ENCODE measurements at places on chromosomes 7 and 10. TPM values are rescaled to one million over a fixed set of nuclear protein-coding genes. Genes with fewer than 3 reads are reported as not detected.

GRCh38 chr7:25852211-25852938 is 299.6 kb upstream of the NFE2L3 start:
- no peak for DNase-seq

DNA sequence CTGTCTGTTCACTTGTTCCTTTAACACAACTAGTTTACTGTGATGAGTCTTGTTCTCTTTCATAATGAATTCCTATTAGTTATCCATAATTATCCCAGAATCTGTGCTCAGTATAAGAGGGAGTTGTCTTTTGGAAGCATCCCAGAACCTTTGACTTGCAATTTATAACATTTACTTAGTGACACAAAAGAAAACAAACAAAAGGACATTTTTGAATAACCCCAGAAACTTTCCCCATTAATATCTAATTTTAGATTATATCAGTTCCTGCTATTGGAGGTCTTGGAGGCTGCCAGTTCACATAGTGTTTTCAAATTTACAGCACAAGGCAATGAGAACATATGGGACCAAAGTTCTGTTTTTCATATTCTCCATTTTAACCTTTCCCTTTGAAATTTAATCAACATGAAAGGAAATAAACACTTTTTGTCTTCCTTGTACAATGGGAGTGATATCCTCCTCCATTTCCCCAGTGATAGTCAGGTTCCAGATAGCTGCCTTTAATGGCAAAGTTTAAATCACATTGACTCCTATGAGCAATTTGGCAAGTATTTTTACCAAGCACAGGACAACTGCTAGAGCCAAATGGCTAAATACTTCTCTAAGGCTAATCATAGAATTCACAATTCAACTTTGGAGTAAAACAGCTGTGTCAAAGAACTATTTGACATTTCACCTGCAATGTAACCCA is 37.1 kb upstream of the GNAT3 start:
- no peak for DNase-seq

Gene EGFR
- total RNA-seq: 0.35 TPM

DNA sequence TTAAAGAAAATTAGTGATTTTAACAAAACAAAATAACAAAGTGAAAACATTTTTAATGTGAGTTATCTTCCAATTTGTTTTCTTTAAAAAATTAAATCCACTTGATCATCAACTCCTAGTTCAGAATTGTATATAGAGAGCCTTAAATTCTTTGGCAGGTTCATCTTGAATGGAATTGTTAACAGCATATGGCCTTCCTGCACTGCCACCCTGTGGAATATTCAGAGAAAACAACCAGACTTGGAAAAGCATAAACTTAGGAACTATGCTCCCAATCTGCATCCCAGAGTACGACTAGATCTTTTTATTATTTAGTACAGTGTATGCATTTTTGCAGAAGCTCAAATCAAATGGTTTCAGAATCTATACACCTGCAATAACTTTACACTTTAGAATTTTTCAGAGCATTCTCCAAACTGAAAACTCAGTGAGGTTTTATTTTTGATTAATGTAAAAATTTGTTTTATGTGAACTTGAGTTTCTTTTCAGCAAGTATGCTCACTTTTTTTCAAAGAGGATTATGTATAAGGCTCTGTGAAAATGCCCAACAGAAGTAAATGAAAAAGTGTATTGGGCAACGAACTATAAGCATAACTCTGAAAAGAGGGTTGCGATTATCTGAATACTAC is 44.9 kb upstream of the ANK3 start:
- DNase-seq: no peak

DNA sequence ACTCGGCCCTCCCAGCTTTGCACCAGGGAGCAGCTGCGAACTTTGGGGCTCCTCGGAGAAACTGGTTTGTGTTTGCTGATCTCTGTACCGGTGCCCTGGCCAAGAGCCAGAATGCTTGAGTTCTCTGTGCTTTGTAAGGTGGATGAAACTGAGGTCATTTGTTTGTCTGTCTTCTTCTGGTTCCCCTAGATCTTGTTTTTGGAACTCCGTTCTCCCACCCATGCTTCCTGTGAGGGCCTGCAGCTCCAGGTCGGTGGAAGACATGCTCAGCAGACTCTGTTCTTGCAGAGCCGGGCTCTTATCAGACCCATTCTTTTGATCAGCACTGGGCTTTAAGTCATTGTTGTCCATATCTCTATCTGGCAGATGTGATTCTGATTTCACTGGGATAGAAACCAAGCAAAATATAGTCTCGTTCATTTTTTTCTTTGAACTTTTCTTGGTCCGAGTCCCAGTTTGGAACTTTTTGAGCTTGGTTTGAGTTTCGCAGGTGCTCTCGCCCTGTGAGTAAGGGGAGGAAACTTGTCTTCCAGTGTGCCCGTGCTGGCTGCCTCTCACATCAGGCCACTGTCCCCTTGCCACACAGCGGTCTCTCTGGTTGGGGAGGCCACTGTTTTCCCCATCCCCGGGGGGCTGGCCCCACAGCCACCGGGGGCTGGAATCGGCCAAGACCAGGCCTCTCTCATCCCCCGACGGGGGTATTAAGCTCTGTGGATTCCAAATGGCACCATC is 31.2 kb downstream of the JCAD start:
- DNase-seq: peak; percentile 19

DNA sequence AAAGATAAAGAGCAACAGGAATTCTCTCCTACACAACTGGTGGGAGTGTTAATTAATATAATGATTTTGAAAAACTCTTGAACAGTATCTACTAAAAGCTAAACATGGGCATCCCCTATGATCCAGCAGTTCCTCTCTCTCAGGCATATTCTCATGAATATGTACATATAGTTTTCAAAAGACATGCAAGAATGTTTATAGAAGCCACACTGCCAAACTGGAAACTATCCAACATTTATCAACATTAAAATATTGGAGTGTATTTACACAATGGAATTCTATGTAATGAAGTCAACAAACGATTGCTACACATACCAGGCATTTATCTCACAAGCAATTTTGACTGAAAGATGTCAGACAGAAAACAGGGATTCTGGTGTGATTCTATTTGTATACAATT is 404.5 kb upstream of the ANKRD30A start:
- no peak for DNase-seq

- peak; percentile 28 for DNase-seq
Observed at GRCh38 chr10:72337039-72337629, 17.6 kb downstream of the DNAJB12 start.

DNA sequence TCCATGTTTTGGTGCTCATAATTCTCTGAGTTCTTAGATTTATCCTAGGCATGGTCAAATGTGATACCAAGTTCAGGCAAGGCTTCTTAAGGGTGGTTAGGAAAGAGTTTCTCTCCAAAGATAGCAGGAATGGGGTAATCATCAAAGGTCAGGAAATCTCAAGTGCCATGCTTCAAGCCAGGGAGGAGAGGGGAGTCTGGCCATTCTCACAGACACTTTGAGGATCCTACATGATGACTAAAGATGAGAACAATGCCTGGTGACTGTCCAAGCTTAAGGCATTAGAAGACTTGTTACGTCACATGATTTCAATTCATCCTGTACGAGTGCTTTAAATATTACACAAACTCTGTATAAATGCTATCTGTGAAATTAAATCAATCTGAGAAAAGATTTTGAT is 59.4 kb downstream of the POM121L12 start:
- DNase-seq: no peak

DNA sequence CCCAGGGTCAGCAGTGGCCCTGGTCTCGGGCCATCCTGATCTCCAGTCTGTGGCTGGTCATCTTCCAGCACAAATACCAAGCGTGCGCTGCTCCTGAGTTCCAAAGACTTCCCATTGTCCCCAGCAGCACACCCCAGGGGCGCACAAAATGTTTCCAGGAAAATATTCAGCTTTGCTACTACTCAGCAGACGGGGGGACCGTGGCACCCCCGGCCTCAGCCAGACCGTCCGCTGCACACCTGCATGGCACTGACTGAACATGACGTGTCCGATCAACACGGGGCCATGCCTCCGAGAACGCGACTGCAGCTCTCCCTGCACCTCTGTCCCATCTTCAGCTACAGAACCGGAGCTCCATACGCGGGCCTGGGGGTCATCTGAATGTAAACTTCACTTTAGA is 9.6 kb upstream of the INSIG1 start:
- DNase-seq: no peak

DNA sequence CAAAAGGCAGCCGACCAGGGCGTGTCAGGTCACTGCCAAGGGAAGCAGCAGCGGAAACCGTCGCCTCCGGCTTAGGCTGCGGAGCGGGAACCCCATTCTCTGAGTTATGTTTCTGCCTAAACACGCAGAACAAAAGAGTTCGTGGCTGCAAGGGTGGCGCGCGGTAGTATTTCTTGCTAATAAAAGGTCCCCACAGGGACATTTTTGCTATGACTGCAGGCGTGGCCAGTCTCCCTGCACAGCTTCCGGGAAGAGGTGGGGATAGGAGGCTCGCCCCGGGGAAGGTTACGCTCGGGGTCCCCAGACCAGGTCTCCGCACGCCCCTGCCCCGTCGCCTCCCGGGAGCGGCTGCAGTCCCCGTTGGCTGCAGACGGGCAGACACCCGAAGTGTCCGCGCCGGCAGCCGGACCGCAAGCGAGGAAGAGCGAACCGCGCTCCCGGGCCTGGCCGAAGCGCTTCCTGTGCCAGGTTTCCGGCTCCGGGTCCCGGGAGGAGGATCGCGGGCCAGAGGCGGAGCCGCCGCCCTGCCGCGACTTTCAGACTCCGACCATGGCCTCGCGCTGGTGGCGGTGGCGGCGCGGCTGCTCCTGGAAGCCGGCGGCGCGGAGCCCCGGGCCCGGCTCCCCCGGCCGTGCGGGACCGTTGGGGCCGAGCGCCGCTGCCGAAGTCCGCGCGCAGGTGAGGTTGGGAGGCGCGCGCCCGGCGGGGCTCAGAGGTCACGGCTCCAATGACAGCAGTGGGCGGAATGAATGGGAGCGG is at the start of gene PDSS1:
Gene PDSS1 (plus strand): TSS at position 539 of the 759 bp plus-strand sequence. CDS start 11 bp downstream, at position 550.
- DNase-seq: peak; percentile 39

- DNase-seq: no peak
Observed at GRCh38 chr7:133570321-133570720, 317.4 kb downstream of the EXOC4 start.

GRCh38 chr10:24706479-24707118 is 17.1 kb downstream of the ARHGAP21 start:
- no peak for DNase-seq

GRCh38 chr10:113506476-113506875 is 46.4 kb upstream of the HABP2 start:
- DNase-seq: no peak

Gene SYT15B
- total RNA-seq: 0.09 TPM

DNA sequence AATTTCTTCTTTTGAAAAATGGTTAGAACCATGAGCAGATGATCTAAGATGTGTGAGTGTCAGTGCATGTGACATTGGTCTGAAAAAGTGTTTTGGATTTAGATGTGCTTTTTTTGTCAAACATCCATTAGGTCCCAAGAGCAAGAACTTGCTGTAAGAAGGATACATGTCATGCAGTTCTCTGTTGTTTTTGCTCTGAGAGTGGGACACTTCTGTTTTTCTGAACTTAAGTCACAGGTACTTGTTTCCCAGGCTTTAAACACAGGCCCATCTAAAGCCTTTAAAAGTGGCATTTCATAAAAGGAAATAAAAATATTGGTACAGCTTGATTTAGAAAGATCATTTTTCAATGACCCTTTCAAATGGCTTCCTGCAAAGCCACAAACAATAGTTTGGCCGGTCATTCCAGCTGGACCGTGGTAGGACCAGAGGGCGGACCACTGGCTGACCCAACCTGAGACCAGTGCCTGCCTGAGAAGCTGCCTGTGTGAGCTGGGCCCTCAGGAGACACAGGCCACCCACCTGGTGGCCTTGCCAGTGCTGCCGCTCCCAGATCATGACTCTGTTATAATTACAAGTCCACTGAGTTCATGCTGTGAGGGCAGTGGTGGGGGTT is 92.7 kb downstream of the EEPD1 start:
- no peak for DNase-seq

DNA sequence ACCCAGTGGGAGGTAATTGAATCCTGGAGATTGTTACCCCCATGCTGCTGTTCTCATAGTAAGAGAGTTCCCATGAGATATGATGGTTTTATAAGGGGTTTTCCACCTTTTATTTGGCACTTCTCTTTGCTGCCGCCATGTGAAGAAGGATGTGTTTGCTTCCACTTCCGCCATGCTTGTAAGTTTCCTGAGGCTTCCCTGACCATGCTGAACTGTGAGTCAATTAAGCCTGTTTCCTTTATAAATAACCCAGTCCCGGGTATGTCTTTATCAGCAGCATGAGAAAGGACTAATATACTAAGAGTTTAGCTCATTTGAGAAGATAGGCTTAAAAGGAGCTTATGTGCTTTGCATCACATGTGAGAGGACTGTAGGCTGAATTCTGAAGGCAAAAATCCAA is 29.3 kb downstream of the TMEM248 start:
- DNase-seq: no peak

DNA sequence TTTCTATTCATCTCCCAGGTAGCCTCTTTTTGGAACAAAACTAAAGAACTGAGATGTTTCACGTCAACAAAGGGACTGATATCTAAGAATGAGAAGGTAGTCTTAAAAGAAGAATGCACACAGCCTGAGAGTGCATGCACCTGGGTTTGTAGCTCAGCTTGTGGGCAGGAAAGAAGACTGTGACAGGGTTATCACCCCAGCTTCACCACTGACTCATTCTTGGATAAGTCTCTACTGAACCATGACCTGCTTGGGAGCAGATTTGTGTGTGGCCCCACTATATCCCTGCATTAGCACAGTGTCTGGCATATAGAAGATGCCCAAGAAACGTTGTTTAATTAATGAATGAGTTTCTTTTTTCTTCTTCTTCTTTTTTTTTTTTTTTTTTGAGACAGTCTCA is 187.5 kb downstream of the GPAM start:
- no peak for DNase-seq

DNA sequence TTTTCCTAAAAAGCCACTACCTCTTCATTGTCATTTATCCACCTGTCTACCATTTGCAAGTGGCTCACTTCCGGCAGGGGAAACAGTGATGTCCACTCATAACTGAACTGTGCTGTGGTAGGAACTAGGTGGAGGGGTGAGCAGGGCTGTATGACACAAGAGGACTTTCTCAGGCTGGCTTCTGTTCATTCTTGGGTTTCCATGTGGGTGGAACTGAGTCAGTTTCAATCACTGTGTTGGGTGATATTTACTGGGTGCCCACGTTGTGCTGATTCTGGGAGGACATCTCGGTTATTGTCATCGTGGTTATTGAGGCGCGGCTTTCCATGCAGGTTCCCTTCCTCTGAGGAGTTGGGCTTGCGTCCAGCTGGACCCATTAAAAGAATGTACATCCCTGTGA is 38.8 kb downstream of the RAMP3 start:
- DNase-seq: no peak

DNA sequence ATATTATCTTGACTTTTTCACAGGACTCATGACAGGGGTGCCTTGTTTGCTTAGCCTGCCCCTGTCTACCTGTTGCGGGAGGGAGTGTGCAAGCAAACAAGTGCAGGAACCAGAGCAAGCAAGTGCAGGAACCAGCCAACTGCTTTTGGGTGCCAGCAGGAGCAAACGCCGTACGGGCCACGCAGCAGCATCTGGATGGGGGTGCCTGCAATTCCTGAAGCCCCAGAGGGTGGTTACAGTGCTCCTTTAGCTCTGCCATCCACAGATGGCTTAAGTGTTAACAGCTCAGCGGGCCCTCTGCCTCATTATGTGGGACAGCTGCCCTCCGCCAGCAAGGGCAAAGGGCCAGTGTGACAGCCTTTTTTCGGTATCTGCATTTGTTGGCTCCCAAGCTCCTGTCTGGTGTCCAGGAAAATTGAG is 83.5 kb downstream of the MICU1 start:
- no peak for DNase-seq

Gene ARMC3
- total RNA-seq: not detected

Gene CHCHD3
- 32.9 TPM for total RNA-seq

Gene CCAR1
- 76.6 TPM for total RNA-seq

Gene CDNF
- 4.0 TPM for total RNA-seq

GRCh38 chr10:132277311-132277741 is 30.4 kb downstream of the STK32C start:
- DNase-seq: no peak

Gene LLCFC1
- total RNA-seq: not detected
